Mesenchymal stem cell (in vitro differentiated cells and primary cell): ENCODE measurements at places on chromosomes 16 and 17.
A peak's percentile ranks its signal among the peaks of the same experiment; 100 is the strongest.

DNA sequence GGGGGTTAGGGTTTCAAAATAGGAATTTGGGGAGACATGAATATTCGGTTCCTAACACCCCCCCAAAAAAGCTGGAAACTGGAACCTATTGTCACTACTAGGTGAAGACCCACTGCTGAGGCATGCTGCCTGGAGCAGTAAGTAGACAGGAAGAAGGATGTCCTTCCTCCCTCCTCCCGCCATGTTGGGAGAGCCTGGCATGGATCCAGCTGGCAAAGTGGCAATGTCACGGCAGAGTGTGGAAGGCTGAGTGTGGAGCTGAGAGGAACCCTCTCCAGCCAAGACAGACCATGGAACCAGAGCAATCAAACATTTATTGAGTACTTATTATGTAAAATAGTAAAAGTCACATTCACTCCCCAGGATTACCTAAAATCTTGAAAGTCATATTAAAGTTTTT is 49.0 kb downstream of the CCDC182 start:
- no peaks in the 10 kb centered on the region for H3K4me1 ChIP-seq
- H3K27ac ChIP-seq = no peak overlapping the region
- no peak overlapping the region for H3K4me3 ChIP-seq
- no peak for DNase-seq

DNA sequence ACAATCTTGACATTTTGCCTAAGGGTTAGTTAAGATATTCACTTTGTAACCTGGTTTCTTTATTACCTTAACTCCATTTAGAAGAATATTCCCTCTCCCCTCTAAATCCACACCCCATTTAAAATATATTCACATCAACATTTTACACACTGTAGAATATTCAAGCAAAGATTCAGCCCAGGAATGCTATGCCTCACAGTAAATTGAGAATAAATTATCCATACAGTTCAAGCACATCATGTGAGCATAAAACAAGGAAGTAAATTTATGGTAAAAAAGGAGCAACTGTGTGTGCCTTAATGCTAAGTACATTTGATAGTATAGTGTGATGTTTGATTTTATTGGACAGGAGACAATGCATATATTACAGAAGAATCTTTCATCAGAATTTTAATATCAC is 806.6 kb upstream of the KIF2B start:
- no peaks in the 10 kb centered on the region for H3K4me1 ChIP-seq
- DNase-seq = no peak
- H3K27me3 ChIP-seq = no peaks in the 10 kb centered on the region
- H3K36me3 ChIP-seq = no peaks in the 10 kb centered on the region
- H3K4me3 ChIP-seq = no peak overlapping the region
- H3K27ac ChIP-seq = no peak overlapping the region

- no peaks in the 10 kb centered on the region for H3K27me3 ChIP-seq
- no peaks in the 10 kb centered on the region for H3K36me3 ChIP-seq
- DNase-seq = peak; percentile 77
- H3K4me1 ChIP-seq = peaks cover 22% of the 10 kb centered on the region
Measured at GRCh38 chr16:14399378-14400284, 230.4 kb downstream of the PARN start.

DNA sequence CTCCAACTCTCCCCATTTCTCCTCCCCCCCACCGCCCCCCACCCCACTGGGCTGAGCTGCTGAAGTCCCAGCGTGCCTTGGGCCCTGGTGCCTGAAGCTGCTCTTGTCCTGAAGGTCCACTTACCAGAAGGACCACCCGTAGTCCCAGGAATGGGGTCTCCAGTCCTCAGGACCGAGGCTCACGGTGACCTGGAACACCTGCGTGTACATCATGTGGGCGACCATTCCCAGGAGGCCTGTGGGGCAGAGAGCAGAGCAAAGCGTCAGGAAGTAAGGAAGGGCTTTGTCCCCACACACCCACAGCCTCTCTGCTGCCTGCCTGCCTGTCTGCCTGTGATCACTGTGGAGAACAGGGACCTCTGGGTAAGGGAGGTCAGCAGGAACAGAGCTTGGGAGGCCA is 218.7 kb downstream of the GSG1L start:
- no peak overlapping the region for H3K27ac ChIP-seq
- H3K36me3 ChIP-seq = no peaks in the 10 kb centered on the region
- no peak for DNase-seq
- H3K4me1 ChIP-seq = peaks cover 6% of the 10 kb centered on the region
- peaks cover 26% of the 10 kb centered on the region for H3K27me3 ChIP-seq

GRCh38 chr16:59385959-59386358 is 651.8 kb upstream of the GOT2 start:
- no peak overlapping the region for H3K4me3 ChIP-seq
- H3K36me3 ChIP-seq = no peaks in the 10 kb centered on the region
- H3K27me3 ChIP-seq = peaks cover 29% of the 10 kb centered on the region
- H3K4me1 ChIP-seq = peaks cover 4% of the 10 kb centered on the region
- peak overlapping the region; percentile 72 for H3K27ac ChIP-seq
